Activated CD4-positive, alpha-beta T cell treated with anti-CD3 and anti-CD28 coated beads, Interleukin-2, amount 10 ng/mL, durations not matched to agents 7 days and 5 days (primary cell): ENCODE measurements at places on chromosomes 7 and 10. TPM values are rescaled to one million over a fixed set of nuclear protein-coding genes. Genes with fewer than 3 reads are reported as not detected.
A peak's percentile ranks its signal among the peaks of the same experiment; 100 is the strongest.

DNA sequence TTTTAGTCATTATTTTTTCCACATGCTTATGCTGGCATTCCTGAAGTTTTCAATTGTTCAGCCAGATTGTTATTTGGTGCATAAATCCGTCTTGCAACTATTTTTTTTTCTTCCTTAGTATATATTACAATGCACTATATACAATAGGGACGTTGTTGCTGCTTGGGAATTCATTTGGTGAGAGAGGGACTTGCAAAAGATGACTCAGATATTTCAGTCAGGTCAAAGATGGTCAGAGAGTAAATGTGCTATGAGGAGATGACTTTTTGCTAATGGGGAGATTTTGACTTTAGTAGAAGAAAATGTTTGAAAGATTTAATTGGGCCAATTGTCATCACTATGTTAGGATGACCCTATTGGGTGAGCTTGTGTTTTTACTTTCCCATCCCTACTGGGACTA is 348.4 kb upstream of the MTPN start:
- no peak overlapping the region for H3K4me3 ChIP-seq
- H3K27me3 ChIP-seq = no peaks in the 10 kb centered on the region
- no peaks in the 10 kb centered on the region for H3K4me1 ChIP-seq

DNA sequence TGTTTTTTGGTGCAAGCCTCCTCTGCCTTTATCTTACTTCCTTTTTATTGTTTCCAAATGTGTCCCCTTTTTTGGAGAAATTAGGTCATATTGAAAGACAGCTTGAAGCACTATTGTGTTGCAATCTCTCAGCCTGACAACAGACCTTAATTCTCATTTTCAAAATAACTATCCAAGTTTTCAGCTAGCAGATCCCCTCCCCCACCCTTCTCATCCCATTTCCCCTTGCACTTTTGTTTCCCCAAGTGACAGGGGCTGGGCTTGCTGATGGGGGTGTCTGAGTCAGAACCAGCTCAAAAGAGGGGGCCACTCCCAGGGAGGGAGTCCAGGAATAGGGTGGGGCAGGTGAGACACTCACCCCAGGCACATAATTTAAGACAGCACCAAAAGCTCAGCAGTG is 75.3 kb downstream of the MKI67 start:
- no peak overlapping the region for H3K4me3 ChIP-seq
- H3K27me3 ChIP-seq = no peaks in the 10 kb centered on the region
- peak overlapping the region; percentile 31 for H3K27ac ChIP-seq
- H3K4me1 ChIP-seq = peaks cover 59% of the 10 kb centered on the region
- peaks cover 60% of the 10 kb centered on the region for H3K36me3 ChIP-seq

- no peak overlapping the region for H3K27ac ChIP-seq
- no peak overlapping the region for H3K4me3 ChIP-seq
- H3K36me3 ChIP-seq = peaks cover 52% of the 10 kb centered on the region
These were observed 39.6 kb downstream of the NUP205 start for GRCh38 chr7:135597181-135597925.

The EN2 gene
- not detected for total RNA-seq

The SEMA3E gene
- not detected for total RNA-seq

DNA sequence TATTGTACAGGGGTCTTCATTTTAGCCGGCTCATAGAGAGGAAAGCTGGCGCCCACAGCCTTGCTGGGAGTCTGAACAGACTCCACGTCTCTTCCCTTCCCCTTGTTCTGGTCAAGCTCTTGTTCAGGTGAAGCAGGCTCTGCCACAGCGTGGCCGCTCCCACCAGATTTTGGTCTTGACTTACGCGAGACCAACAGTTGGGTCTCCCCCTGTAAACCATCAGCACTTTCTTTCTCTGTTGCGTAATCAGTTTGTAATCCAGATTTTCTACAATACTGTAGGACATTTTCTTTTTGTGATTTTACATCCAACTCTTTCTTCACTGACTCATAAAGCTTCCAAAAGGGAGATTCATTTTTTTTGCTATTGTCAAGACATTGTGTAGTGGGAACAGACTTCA is 10.9 kb downstream of the MKI67 start:
- H3K36me3 ChIP-seq = peaks cover 81% of the 10 kb centered on the region
- H3K27ac ChIP-seq = peak overlapping the region; percentile 3
- no peak for DNase-seq
- peaks cover 50% of the 10 kb centered on the region for H3K4me1 ChIP-seq

The MYL10 gene
- not detected for total RNA-seq

GRCh38 chr7:78479348-78479747 is 680.8 kb downstream of the PHTF2 start:
- H3K36me3 ChIP-seq = no peaks in the 10 kb centered on the region
- no peak for DNase-seq
- no peak overlapping the region for H3K27ac ChIP-seq

DNA sequence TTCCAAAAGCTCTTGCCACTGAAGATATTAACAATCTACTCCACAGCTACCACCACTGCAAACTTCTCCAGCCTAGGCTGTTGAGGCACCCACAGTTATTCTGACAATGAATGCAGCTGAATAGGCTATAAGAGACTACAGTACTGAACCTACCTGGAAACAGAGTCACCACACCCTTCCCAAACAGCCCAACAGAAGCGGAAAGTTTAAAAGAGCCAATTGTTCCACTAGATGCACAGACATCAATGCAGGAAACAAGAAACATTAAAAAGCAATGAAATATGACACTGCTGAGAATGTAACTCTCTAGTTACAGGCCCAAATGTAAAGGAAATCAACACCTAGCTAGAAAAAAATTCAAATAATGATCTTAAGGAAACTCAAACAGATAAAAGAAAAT is 64.5 kb upstream of the PLA2G12B start:
- no peak overlapping the region for H3K4me3 ChIP-seq
- H3K4me1 ChIP-seq = peaks cover 14% of the 10 kb centered on the region
- no peaks in the 10 kb centered on the region for H3K27me3 ChIP-seq
- H3K27ac ChIP-seq = no peak overlapping the region

DNA sequence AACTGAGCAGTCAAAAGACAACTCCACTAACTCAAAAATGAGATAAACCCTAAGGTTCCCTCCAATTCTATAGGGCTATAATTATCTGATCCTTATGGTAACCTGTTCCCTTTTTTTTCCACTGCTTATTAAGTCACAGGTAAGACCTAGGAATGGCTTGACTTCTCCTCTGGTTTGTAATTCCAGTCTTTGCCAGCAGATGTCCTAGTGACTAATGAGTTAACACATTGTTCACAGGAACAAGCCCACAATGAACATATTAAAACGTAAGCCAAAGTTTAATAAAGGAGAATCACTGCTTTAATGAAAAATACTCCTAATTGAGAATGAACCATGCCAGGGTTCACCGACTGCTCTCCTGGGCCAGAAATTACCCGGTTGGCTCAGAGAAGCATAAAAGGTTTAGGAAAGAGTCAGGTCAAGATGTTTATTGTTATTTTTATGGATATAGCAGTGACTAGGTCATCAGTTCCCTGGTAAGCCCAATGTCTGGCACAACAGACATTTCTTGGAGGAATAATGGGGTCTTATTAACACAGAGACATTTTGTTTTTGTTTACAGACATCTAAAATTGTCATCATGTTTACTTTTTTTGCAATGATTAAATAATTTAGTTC is 120.1 kb downstream of the ELAPOR2 start:
- no peaks in the 10 kb centered on the region for H3K4me1 ChIP-seq
- H3K27ac ChIP-seq = no peak overlapping the region
- H3K36me3 ChIP-seq = no peaks in the 10 kb centered on the region
- peaks cover 4% of the 10 kb centered on the region for H3K27me3 ChIP-seq
- peak; percentile 67 for DNase-seq

The FAM180A gene
- total RNA-seq = not detected

The GDF2 gene
- total RNA-seq = not detected

- peaks cover 7% of the 10 kb centered on the region for H3K4me1 ChIP-seq
- DNase-seq = no peak
- no peaks in the 10 kb centered on the region for H3K36me3 ChIP-seq
- no peak overlapping the region for H3K27ac ChIP-seq
- no peak overlapping the region for H3K4me3 ChIP-seq
These were observed 5.4 kb upstream of the TAX1BP1 start for GRCh38 chr7:27734583-27734982.

DNA sequence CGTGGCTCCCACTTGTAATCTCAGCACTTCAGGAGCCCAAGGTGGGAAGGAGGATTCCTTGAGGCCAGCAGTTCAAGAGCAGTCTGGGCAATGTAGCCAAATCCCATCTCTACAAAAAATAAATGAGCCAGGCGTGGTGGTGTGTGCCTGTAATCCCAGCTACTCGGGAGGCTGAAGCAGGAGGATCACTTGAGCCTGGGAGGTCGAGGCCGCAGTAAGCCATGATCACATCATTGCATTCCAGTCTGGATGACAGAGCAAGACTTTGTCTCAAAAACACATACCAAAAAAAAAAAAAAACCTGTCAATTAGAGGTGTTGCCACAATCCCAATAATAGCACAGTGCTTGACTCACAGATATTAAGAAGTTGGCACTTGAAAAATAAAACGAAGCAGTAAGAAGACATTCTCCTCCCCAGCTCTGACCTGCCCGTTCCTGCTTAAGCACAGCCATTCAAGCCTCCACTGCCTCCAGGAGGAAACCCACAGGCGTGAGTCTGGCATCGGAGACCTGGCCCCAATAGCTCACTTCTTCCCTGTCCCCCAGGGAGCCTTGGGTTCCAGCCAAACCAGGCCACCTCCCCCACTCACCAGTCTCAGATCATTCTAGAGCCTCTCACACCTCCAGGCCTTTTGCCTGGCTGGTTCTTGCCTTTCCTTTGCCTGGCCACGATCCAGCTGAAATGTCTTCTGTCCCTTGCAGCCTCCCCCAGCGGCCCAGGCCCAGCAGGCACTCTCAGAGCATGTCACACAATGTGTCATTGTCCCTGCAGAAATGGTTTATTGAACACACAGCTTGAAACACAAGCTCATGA is 45.3 kb upstream of the GTF2I start:
- DNase-seq = no peak
- H3K27ac ChIP-seq = no peak overlapping the region

- no peaks in the 10 kb centered on the region for H3K36me3 ChIP-seq
- no peak overlapping the region for H3K4me3 ChIP-seq
- peaks cover 14% of the 10 kb centered on the region for H3K27me3 ChIP-seq
- no peaks in the 10 kb centered on the region for H3K4me1 ChIP-seq
These were observed 328.4 kb upstream of the NFE2L3 start for GRCh38 chr7:25823571-25823970.

GRCh38 chr7:12888717-12889116 is 201.3 kb downstream of the ARL4A start:
- no peaks in the 10 kb centered on the region for H3K36me3 ChIP-seq
- no peaks in the 10 kb centered on the region for H3K27me3 ChIP-seq

DNA sequence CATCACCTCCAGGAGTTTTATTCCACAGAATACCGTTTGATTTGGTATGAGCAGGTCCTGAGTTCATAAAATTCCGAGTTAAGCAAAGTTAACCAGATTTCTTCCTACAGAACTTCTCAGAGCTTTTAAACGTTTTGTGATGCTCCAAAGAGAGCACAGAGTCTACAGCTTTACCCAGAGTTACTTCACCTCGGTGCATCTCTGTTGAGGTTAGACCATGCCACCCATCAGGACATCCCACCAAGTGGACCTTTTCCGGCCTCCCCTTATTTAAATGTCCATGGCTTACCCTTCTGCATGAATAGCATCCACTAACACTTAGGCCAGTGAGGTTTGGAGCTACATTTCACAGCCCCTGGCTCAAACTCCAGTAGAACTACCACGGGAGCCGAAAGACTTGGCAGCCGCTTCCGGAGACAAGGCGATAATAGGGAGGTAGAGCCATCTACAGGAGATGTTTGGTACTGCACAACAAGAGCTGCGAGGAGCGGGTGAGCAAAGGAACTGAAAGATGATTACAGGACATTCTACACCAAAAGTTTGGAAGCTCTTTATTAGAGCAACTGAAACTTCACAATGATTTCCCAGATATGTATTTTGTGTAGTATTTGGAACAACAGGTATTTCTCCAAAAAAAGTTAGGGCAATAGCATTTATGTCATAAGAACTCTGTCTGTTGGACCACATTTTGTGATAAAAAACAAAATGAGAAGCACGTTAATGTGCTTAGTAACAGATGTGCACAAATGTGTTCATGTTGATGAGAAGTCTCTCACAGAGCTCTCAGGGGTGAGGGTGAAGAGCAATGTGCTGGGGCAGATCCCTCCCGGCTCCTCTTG is 174.7 kb downstream of the HERPUD2 start:
- DNase-seq = peak; percentile 72
- peaks cover 16% of the 10 kb centered on the region for H3K27me3 ChIP-seq
- H3K4me1 ChIP-seq = peaks cover 4% of the 10 kb centered on the region
- no peaks in the 10 kb centered on the region for H3K36me3 ChIP-seq
- H3K27ac ChIP-seq = no peak overlapping the region

GRCh38 chr7:75842836-75843446 is 29.3 kb upstream of the CCL24 start:
- peaks cover 6% of the 10 kb centered on the region for H3K4me1 ChIP-seq
- DNase-seq = no peak
- no peaks in the 10 kb centered on the region for H3K27me3 ChIP-seq
- H3K36me3 ChIP-seq = no peaks in the 10 kb centered on the region
- H3K4me3 ChIP-seq = no peak overlapping the region
- H3K27ac ChIP-seq = no peak overlapping the region

- H3K27ac ChIP-seq = peak overlapping the region; percentile 92
- peak overlapping the region; percentile 23 for H3K4me3 ChIP-seq
- DNase-seq = peak; percentile 53
- peaks cover 3% of the 10 kb centered on the region for H3K36me3 ChIP-seq
- H3K27me3 ChIP-seq = no peaks in the 10 kb centered on the region
These were observed 69.0 kb upstream of the PDCD4 start for GRCh38 chr10:110802551-110803238.

DNA sequence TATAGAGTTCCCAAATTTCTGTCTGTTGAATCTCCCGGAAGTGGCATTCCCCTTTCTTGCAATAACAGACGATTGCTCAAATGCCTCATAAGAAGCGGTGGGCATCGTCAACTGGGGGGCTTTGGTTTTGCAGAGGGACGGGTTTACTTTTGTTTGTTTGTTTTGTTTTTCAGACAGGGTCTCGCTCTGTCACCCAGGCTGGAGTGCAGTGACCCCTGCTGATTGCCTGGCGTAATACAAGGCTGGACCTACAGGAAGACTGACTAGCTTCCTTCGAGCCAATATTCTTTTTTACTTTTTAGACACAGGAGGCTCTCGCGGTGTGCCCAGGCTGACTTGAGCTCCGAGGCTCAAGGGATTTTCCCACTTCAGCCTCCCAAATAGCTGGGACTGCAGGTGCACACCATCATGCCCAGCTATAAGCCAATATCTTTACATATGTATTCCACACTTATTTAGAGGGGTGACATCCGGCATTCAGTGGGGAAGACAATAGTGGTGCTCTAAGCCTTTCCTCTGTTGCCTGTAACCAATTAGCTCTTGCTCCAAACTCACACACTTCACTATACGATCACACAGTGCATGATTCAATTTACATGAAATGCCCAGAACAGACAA is 58.1 kb downstream of the FHIP2A start:
- H3K4me3 ChIP-seq = no peak overlapping the region
- no peak overlapping the region for H3K27ac ChIP-seq
- peaks cover 28% of the 10 kb centered on the region for H3K27me3 ChIP-seq
- peaks cover 18% of the 10 kb centered on the region for H3K4me1 ChIP-seq

DNA sequence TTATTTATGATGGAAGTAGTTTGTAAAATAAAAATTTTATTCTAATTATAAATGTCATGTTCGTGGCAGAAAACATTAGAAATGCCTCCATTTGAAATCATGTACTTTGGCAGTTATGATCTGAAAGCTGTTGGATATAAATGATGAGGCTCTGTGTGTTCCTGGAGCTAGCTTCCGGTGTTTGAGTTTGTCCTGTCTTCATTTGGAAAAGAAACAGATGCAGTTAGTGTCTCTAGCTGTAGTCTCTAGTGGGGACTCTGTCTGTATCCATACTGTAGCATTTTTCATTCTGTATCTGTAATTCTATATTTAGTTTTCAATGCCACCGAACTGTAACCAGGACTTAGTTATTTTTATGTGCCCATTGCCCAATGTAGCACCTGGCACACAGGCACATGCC is 197.0 kb upstream of the FZD1 start:
- H3K27me3 ChIP-seq = no peaks in the 10 kb centered on the region
- H3K4me3 ChIP-seq = no peak overlapping the region
- H3K36me3 ChIP-seq = no peaks in the 10 kb centered on the region
- no peak for DNase-seq
